ACHN (cell line): ENCODE measurements at places on chromosomes 7 and 10.

- no peak for DNase-seq
Observed at GRCh38 chr10:117550599-117551329, 8.2 kb downstream of the EMX2 start.

GRCh38 chr7:18177815-18178660, 150.4 kb upstream of the PRPS1L1 start:
- no peak for DNase-seq

DNA sequence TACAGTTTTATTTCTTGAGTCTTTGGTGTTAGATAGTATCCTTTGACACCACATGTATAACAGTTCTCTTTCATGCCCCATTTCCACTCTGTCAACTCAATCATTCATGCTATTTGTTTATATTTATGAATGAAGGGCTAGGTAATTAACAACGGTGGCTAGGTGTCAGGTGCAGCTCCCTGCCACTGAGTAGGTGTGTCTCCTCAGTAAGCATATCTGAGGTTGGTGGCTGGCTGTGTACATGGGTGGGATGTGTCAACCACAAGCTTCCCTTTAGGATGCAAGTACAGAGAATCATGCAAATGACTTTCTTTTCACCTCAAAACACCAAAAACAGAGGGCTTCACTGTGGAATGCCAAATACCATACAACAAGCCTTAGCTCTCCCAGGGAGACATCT, 83.4 kb downstream of the ZNF365 start:
- DNase-seq, result no peak

DNA sequence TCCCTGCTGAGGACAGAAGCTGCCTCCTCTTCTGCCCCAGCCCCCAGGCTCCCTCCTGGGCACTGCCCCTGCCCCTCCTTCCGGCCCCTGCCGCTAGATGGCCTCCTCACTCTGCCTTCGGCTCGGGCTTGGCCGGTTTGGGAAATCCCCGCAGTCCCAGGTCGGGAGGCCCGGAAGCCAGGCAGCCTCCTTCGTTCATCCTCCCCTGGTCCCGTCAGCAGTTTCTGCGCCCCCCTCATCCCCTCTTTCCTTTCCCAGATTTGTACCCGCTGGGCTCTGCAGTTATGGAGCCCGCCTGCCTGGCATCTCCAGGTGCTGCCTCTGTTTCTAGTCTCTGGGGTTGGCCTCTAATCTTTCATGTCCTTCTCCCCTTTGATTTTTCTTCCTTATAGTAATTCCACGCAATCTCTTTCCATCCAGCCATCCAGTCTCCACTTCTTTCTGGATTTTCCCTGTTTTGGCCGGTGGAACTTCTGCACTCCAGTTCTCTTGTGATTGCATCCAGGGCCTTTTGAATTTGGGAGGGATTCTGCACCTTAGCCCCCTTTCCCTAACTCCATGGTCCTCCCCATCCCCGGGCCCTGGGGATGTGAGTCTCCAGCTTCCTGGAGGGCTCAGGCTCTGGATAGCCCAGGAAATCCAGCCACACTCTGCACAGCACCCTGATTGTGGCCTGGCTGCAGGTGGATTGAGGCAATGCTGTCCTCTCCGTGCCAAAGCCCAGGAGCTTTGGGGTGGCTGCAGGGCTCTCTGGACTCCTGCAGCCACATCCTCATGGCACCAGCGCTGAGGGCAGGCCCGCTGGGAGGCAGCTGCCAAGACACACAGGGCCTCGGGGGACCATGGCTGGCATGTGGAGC, 3.3 kb upstream of the SHH start:
- peak; percentile 80 for DNase-seq

GRCh38 chr7:24701261-24702235, 55.7 kb downstream of the GSDME start:
- DNase-seq, result peak; percentile 44

- DNase-seq, result no peak
Observed at GRCh38 chr10:100254191-100254590, 13.2 kb downstream of the CWF19L1 start.

GRCh38 chr10:8054244-8054493, 319 bp upstream of the GATA3 start:
- DNase-seq, result no peak

DNA sequence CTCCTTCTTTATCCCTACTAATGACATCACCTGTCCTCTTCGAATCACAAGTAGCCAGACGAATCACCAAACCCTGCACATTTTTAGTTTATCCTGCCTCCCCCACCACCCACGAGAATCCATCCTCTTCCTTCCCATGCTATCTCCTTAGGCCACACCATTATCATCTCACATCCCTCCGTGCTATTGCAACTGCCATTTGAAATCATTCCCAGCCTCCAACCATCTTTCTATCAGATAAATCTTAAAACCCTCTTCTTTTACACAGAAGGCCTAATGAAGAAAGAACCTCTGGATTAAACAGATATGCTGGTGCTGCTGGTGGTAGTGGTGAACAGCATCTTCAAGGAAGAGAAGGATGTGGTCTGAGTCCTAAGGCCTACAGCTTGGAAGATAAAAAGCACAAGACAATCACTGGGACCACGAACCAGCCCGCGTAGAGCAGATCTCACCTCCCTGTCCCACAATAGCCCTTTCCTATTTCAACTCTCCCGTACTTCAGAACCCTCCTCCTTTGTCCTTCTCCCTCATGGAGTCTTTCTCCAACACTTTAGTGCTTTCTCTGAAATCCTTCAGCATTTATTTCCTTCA, 403.1 kb downstream of the SFMBT2 start:
- no peak for DNase-seq

DNA sequence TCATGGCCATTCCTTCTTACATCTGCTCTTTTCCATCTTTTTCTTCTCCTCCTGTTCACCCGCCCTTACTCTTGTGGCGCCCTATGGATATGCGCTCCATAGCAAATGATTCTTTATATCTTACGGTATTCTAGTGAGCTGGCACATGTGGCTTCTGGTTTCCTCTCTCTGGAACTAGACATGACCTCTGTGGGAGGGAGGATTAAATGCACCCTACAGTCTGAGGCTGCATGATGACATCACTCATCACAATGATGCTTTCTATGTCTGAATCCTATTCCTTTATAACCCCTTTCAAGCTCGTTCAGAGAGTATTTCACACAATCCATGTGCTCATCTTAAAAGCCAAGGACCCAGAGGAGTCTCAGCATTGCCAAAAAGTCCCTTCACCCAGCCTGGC, 153.3 kb downstream of the EGFR start:
- DNase-seq, result no peak

DNA sequence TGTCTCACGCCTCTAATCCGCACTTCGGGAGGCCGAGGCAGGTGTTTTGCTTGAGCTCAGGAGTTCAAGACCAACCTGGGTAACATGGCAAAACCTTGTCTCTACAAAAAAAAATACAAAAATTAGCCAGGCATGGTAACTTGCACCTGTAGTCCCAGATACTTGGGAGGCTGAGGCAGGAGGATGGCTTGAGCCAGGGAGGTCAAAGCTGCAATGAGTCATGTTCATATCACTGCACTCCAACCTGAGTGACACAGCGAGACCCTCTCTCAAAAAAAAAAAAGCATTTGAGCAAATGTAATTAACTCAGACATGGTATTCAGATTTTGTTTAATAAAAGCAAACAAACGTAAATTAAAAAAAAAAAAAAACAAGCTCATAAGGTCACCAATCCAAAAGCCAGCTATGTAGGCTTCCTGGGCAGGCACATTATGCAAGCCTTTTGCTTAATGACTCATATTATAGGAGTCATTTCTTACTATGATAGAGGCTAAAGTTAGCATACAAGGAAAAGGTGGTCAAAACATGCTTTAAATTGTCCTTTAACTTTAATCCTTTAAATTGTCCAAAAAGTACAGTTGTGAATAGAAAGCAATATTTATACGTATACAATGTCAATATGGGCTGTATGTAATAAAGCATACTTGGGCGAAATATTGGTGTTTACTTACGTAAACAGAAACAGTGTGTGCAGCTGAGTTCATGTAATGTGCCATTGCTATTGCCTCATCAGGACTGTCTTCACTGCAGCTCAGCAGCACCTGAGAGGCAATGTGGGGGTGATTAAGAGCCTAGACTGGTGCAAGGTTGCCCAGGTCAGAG, 13.0 kb downstream of the AKR1D1 start:
- no peak for DNase-seq

- no peak for DNase-seq
Observed at GRCh38 chr7:115132096-115132495, 210.2 kb downstream of the MDFIC start.

DNA sequence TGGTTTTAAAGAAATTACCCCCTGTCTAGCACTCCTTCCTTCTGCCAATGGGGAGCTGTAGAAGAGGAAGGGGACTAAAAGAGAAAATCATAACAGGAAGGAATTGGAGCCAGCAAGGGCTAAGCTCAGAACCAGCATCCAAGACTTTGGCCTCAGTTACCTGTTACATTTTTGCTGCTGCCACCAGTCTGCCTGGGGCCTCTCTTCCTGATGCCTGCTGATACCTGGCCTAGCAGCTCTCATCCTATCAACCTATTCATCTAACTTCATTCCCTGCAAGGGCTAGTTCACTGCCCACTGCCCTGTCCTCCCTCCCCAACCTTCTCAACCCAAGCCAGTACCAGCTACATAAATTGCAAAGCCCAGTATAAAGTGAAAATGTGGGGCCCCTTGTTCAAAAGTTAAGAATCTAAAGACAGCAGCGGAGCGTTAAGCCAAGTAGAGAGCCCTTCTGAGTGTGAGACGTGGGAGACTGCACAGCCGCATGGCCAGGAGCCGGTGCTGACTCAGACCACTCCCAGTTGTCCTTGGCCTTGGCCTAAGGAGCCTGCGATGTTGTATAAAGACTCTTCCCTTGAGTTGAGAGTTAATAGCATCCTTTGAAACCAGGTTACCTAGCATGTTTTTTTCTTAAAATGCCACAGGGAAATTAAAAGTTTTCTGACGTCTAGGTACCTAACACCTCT, 13.2 kb upstream of the AOC1 start:
- DNase-seq, result no peak

DNA sequence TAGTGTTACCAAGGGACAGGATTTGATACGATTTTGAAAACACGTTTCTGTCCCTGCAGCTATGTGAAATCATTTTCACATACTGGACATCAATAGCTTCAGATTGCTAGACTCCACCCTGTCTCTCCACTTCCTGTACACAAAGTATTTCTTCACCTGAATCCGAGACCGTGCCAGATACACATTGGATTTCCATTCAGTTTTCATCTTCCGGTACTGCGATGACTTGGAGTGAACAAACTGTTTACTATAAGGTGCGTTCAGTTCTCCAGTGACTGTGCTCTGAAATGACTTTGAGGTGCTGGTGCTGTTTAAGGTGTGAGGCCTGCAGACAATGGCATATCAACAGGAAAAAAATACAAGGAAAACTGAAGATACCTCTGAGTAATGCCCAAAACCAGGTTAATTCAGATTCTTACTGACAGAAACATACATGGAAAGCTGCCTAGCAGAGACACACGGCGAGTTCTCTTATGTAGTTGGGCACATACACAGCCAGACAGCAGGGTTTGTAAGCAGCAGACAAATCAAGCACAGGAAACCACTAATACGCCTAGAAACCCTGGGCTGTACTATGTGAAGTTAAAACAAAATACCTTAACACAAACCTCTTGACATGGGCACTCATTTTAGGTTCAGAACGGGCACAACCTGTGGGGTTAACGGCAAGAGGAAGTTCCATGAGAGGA, 119.2 kb downstream of the GALNT11 start:
- DNase-seq, result no peak

DNA sequence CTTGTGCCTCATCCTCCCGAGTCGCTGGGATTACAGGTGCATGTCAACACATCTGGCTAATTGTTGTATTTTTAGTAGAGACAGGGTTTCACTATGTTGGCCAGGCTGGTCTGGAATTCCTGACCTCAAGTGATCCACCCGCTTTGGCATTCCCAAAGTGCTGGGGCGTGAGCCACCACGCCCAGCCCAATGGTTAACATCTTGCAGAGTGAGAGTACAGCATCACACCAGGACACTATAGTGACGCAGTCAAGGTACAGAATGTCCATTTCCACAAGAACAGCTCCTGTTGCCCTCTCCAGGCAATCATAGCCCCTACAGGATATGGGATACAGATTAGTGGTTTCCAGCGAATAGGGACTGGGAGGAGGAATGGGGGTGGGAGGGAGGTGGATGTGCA, 34.0 kb downstream of the MYO1G start:
- no peak for DNase-seq

DNA sequence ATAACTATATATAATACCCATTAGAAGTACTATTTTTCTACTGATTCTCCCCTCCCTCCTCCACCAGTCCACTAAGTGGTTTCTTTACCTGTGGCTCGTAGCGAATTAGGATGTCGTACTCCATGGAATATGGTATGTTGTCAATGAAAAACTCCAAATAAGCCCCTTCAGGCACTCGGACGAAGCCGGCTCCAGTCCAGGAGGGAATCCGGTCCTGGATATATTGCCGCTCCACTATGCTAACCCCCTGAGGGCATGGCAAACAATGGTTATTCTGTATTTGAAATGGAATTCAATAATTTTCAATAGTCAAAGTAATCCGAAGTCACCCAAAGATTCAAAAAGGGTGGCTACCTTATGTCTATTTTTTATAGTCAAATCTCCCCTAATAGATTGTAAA, 40.1 kb downstream of the LAMB1 start:
- no peak for DNase-seq

- DNase-seq, result no peak
Observed at GRCh38 chr10:73932620-73933112, 21.7 kb downstream of the PLAU start.

DNA sequence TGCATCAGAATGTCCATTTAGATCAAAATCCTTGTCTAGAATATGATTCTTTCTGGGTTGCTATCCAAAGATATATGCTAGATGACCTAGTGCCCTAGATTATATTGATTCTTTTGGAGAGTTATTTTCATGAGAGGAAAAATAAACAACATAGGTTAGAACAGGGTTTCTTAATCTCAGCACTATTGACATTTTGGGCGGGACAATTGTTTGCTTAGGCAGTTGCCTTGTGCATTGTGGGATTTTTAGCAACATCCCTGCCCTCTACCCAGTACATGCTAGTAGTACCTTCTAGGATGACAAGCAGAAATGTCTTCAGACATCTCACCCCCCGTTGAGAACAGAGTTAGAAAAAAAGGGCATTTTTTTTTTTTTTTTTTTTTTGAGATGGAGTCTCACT, 25.1 kb upstream of the LAMB1 start:
- no peak for DNase-seq

- DNase-seq, result no peak
Observed at GRCh38 chr10:132232023-132232951, 45.5 kb downstream of the DPYSL4 start.

DNA sequence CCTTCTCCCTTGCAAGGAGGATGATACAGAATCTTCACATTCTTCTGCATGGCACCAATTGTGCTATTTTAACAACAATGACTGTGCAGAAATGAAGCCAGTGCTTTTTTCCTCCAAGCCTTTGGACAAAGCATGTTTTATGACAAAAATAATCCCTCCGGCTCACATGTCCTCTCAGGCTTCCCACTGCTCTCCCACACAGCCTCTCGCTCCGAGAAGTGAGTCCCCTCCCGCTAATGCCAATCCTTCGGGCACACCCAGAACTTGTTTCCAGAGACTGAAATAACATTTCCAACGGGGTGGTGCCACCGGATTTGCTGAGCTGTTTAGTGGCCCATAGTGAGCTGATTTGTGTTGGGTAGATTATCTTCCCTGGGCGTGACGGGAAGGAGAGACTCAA, 35.8 kb downstream of the RBM17 start:
- no peak for DNase-seq

GRCh38 chr10:127431525-127431924, 117.6 kb upstream of the NPS start:
- DNase-seq, result no peak
